8988T (cell line): ENCODE measurements at places on chromosomes 3 and 15.

GRCh38 chr3:101244212-101244575, 76.2 kb downstream of the IMPG2 start:
- DNase-seq = no peak

- no peak for DNase-seq
Measured at GRCh38 chr3:101027286-101027685, 34.1 kb upstream of the ABI3BP start.

DNA sequence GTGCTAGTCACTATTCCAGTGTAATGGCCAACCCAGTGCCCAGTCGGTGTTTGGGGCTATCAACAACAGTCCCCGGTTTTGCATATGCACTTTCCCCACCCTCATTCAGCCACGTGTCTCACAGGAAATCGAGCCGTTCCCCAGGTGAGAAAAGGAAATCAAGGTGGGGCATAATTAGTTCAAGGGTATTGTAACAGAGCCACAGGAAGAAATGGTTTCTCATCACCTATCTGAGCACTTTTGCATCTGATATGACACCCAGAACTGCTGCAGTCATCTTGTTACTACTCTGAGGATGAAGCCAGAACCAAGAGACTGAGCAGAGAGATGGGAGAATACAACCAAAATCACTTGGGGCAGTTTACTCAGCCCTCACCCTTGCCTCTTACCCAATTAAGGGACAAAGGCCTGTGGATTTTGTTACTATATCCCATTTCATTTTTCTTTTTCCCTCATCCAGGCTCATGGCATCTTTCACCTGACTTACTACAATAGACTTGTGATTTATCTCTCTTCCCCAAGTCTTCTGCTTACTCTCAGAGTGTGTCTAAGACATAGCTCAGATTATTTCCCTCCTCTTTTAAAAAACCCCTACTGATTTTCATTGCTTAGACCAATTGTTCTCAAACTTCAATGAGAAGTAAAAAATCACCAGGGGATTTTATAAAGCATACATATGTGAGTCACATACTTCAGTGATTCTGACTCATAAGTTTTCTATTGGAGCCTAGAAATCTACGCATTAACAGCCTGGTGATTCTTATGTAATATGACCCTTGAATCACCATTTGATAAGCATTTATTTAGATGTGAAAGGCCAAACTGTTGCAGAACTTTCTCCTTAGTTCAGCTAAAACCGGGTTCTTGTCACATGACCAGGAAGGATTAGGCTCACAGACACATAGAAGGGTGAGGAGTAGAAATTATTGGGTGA, 40.5 kb downstream of the TRAT1 start:
- DNase-seq = no peak

GRCh38 chr3:108455212-108455705, 55.1 kb downstream of the MYH15 start:
- no peak for DNase-seq

DNA sequence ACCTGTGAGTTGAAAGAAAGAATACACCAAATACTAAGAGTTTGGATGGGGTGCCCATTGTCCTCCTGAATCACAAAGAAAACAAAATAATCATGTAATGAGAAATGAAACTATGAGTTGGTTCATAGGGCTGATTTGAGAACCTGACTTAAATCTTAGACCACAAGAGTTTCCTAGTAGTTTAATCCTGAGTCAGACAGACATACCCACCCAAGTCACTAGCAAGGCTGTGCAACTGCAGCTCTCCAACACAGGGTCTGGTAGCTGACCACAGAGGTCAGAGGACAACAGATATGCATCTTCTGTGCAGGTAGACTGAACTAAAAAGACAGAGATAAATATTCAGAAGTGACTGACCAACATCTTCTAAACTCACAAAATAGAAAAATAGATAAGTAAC, 296.3 kb upstream of the TMCO5A start:
- DNase-seq = no peak

GRCh38 chr3:124097362-124098131, 105.6 kb upstream of the ROPN1 start:
- no peak for DNase-seq

DNA sequence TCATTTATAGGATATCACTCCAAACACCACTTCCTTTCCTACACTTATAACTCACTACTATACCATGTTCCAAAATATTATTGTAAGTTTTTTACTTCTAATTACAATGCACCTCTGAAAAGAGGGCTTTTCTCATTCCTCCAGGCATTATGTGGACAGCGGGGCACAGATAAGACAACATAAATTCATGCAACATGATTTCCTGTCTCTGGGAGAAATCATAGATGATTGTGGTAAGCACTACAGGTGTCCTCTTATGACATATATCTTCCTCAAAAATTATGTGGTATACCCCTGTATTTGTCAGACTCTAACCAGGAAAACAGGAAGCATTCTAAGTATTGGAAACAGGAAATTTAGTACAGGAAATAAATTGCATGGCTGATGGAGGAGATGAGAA, 45.7 kb upstream of the INO80 start:
- no peak for DNase-seq

GRCh38 chr15:78790027-78790426, 21.2 kb downstream of the ADAMTS7 start:
- no peak for DNase-seq

DNA sequence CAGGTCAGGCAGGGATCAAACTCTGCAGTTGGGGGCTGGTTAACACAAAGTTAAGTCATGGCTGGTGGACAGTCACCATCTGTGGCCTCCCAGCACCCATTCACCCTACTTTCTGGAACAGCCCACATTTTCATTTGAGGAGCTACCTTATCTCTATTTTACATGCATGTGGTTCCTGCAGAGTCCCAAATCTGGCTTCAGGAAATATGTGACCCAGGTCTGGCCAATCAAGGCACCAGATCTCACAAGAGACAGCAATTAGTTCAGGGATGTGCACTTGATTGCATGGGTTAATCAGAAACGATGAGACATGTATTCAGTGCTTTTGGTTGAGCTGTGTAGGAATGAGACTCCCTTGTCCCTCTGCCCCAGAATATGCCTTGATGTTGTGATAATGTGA, 170.9 kb downstream of the NR2F2 start:
- no peak for DNase-seq

- no peak for DNase-seq
Measured at GRCh38 chr3:21356402-21356801, 394.6 kb downstream of the ZNF385D start.

GRCh38 chr15:39510001-39510701, 70.7 kb upstream of the THBS1 start:
- no peak for DNase-seq

- no peak for DNase-seq
Measured at GRCh38 chr3:173501931-173502489, 104.5 kb downstream of the NLGN1 start.

DNA sequence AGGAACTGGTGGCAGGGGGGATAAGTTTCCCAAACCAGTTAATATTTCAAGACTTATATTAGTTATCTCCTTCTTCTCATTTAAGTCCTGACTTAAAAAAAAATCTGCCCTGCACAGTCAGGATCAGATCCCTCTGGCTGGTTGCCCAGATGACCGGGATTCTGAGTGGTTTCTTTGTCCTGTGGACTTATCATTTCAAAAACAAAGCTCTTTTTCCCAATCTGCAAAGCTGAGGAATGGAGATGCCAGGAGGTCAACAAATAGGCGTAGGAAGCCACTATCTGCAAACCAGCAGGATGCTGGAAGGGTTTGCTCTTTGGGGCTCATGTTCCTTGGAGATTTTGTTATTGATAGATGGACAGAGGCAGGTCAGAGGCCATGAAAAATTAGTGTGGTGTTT, 5.8 kb downstream of the C3orf20 start:
- no peak for DNase-seq

- DNase-seq = no peak
Measured at GRCh38 chr3:22691407-22691806, 511.7 kb upstream of the UBE2E2 start.
